HTR-8/SVneo (cell line): ENCODE measurements at places on chromosomes 3 and 15.

DNA sequence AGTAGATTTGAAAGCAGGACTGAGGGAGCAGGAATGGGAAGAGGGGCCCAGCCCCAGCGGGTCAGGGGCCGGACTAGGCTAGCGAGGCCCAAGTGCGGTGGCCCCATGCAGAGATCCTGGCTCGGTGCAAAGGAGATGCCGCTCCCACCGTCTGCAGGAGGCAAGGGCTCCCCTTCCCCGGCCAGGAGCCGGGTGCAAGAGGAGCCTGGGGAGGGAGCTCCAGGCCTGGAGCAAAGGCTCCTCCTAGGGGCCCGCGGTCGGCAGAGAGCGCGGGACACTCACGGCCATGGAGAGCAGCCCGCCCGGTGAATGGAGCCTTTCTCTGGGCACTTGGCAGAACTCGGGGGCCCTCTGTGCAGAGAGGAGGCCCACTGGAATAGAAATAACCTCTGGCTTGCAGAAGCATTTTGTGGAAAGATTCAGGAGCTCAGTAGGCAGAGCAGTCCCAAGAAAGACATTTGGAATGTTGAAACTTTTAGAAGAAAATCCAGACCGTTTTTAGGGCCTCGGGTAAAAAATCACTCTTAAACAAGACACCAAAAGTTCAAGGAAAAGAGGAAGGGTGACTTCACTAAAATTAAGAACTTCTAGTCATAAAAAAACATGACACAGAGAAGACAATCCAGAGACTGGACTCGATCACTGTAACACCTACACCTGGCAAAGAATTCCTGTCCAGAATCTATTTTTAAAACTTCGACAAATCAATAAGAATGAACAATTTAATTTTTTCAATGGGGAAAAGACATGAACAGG, 43.0 kb upstream of the USP3 start:
- DNase-seq, result no peak

GRCh38 chr15:56929399-56929798, 11.0 kb downstream of the TCF12 start:
- no peak for DNase-seq

DNA sequence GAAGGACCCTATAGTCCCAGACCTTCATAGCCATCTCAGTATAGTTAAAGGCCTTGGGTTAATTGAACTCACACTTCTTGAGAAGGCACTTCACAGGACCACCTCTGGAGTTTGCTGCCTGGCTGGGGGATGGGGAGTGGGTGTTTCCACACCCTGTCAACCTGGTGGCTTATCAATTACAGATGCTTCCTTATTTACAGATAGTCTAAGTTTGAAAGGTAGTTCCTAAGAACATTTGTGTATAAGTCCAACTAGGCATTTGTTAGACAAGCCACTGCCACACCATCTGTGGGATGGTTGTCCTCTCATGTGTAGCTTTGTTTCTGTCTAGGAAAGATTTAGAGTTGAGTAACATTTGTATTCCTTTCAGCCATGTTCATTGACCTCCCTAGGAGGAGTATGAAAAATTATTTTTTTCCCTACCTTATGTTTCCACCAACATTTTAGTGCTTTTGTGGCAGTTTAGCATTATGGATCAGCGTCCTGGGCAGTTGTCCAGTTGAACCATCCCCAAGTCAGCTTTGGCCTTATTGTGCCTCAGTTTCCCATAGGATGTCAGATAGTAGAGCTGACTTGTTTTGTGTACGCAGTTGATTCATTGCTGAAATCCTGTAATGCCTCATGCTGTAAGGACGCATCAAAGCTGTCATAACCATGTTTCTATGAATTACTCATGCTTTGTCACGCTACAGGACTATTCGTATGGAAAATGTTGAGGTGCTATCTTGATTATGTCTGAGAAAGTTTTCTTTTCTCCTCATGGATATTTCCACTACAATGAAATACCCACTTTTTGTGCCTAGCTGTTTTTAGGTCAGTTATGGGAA, 21.2 kb upstream of the SIAH2 start:
- DNase-seq, result no peak

GRCh38 chr3:189084620-189085019, 87.2 kb upstream of the TPRG1 start:
- no peak for DNase-seq

DNA sequence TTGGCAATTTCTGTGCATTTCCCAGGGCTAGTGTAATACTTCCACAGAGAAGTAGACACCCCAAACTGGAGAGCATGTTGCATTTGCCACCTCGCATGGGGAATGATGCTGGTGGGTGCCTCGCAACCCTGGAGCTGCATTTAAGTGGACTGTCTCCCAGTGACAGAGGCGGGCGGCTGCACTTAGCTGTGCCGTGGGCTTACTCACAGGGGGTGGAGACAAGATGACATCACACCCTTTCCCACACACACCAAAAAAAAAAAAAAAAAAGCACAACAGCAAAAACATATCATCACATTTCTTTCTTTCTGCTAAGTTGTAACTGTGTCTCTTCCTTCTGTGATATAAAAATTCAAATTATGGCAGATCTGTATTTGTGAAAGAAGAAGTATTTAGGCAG, at the start of gene ABI3BP:
Gene ABI3BP, minus strand, starts transcription at position 113 of the 400 bp plus-strand sequence. Its CDS starts 37 bp downstream, at position 76.
- DNase-seq, result peak; percentile 65

GRCh38 chr3:42216302-42216701, 49.7 kb downstream of the CCK start:
- DNase-seq, result no peak
